LoVo (cell line): ENCODE measurements at places on chromosomes 1 and 21.

GRCh38 chr1:3736131-3736561 lies 16.1 kb upstream of the CCDC27 start:
- no peak for DNase-seq

GRCh38 chr1:2090216-2090890 lies 40.1 kb downstream of the PRKCZ start:
- no peak for DNase-seq

DNA sequence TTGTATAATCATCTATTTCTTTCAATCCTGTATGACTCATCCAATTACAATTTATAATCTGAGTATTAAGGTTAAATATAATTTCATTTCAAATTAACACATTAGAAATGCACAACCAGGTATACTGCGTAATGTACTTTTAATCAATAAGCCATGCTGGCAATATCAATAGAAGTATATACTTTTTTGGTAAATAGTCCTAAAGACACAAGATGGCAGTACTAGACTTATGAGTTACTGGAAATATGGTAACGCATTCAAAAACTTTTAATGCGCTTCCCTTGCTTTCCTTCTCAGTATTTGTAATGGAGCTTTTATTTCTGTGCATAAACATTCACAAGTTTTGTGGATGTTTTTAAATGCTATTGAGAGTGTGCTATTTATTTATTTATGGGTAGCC lies 1162.0 kb upstream of the TMPRSS15 start:
- no peak for DNase-seq

DNA sequence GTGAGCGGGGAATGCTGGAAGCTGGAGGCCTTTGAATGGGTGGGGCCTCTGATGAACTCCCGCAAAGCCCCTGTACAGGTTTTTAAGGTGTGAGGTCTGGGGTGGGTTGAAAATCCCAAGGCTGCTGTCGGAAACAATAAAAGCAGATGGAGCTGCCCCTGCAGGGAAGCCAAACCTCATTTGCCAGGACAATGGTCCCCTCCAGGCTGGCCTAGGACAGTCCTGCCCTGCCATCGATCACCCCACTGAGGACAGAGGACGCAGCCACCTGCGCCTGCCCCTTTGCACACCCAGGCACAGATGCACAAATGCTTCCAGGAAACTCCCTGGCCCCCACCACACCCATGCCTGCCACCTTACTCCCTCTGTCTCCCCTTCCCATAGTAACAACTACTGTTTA lies 4.4 kb downstream of the DRAXIN start:
- no peak for DNase-seq

DNA sequence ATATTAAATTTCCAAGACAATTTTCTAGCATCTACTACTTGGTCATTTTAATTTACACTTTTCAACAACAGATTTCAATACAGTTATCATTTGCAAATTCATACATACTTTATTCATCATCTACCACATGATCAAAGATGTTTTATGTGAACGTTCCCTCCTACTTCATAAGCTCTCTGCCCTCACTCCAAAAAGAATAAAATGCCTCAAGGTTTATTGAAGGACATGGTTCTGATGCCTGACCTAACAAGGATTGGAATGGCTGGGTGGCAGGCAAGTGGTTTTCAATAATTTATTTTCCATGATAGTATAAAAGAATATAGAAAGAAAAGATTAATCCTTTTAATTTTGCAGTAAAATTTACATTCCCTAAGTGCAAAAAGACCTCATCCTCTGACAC lies 5.4 kb downstream of the CDKN2C start:
- DNase-seq = no peak

GRCh38 chr1:233224311-233224710 lies 71.2 kb downstream of the PCNX2 start:
- DNase-seq = no peak

- no peak for DNase-seq
These were observed 155.9 kb upstream of the RUNX1 start for GRCh38 chr21:35204850-35205541.

DNA sequence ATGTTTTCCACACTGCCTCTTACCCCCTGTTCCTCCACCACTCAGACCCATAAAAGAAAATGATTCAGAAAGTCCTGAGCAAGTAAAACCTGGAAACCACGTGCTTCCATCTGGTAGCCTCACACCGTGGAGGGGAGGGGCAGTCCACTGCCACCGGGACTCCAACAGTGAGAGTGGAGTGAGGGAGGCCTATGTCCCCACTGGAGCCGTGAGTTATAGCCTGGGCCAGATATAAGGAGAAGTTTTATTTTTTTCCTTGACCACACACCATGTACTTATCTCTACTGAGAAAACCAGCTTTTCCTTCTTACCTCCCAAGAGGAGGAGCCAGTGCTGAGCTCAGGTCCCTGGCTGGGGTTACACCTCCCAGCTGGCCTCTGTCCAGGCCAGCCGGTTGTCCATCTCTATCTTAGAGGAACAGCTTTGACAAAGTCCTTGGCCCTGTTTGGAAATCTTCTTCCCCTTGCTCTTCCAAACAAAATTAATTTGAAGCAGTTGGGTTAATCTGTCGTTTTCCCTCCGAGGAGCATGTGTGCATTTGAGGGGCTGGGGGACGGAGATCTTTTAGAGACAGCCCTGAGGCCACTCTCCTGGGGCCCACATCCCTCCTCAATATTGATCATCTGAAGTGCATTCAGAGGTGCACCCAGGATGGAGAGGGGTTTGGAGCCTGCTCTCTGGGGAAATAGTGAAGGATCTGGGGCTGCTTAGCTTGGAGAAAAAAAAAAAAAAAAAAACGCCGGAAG lies 49.1 kb upstream of the SERBP1 start:
- no peak for DNase-seq

- DNase-seq = no peak
These were observed 106.5 kb downstream of the DISC1 start for GRCh38 chr1:231733063-231733462.

DNA sequence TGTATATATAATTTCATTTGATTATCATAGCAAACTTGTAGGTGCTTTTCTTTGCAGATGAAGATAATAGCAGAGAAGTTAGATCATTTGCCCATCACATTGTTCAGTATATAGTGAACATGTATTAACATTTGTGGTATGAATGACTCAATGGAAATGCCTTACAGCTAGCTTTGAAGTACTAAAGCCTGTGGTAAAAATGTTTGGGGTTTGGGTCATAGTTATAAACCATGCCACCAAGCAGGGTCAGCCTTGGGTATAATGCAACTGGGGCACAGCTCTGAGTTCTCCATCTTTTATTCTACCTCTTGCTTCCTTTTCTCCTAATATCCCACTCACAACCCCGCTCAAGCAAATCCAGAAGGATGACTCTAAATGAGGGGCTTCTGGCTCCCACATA lies 141.6 kb downstream of the KCNT2 start:
- no peak for DNase-seq

- DNase-seq = peak; percentile 31
These were observed 433.4 kb upstream of the CAMK1G start for GRCh38 chr1:209150114-209150513.

GRCh38 chr1:228906223-228906860 lies 171.1 kb downstream of the RHOU start:
- no peak for DNase-seq

GRCh38 chr1:39344394-39345154 lies 140.1 kb downstream of the MACF1 start:
- DNase-seq = no peak

GRCh38 chr21:16644685-16645084 lies 868.2 kb upstream of the CXADR start:
- DNase-seq = no peak

GRCh38 chr1:12600880-12601633 lies 17.0 kb downstream of the DHRS3 start:
- no peak for DNase-seq

GRCh38 chr1:53585129-53585528 lies 125.9 kb downstream of the DMRTB1 start:
- DNase-seq = no peak

DNA sequence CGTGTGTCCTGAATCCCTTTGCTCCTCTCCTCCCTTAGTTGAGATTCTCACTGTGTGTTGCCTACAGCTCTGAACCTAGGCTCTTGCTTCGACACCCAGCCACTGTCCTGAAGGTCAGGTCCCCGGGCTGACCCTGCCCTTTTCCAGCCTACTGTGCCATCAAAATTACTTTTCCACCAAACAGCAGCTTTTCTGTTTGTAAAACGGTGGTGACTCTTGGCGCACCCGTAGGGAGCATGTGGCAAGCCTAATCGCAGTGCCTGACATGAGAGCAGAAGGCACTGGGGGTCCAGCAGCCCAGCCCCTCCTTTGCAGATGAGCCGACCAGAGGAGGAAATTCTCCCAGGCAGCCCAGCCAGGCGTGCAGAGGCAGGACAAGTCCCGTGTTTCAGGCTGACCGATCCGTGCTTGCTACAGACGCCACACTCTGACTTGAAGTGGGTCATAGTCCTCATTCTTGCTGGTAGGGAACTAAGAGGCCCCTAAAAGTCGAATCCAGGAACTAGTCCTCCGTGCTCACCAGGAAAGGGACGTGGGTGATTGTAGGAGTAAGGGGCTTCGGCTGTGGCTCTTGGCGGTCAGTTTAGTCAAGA lies 6.8 kb downstream of the GPR137B start:
- no peak for DNase-seq

- DNase-seq = no peak
These were observed 224.6 kb upstream of the RAB4A start for GRCh38 chr1:229046251-229046853.

GRCh38 chr1:224116131-224116530 lies 2.2 kb downstream of the FBXO28 start:
- peak; percentile 84 for DNase-seq

DNA sequence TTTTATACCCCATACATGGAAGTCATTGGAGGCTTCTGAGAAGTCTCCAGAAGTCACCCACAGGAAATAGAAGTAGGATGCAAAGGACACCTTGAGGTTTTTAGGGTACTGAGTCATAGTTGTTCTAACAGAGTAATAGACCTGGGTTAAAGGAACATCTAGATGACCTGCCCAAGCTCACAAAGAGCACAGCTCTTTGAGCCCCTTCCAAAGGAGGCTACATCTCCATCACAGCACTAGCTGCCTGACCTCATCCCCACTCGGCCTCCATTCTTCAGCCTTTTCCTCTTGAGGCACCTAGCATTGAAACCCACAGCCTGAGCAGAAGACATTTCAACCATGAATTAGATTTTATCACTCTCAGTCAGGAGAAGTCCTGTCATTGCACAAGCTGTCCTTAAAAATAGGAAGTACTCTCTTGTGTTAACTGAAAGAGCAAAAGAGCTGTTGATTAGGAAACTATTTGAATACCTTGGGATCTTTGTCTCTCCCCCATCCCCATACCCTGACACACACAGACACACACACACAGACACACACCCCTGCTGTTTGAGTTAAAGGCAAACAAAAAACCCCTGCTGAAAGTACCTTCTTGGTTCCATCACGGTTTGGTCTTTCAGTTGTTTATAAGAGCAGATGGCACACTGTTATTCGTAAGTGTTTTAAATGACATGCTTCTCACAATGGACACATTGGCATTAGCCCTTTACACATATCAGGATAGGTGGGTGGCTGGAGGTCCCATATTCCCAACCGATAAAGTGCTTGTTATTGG lies 22.2 kb downstream of the MKNK1 start:
- DNase-seq = no peak

- DNase-seq = no peak
These were observed 7.4 kb downstream of the COP1 start for GRCh38 chr1:176199707-176200106.

DNA sequence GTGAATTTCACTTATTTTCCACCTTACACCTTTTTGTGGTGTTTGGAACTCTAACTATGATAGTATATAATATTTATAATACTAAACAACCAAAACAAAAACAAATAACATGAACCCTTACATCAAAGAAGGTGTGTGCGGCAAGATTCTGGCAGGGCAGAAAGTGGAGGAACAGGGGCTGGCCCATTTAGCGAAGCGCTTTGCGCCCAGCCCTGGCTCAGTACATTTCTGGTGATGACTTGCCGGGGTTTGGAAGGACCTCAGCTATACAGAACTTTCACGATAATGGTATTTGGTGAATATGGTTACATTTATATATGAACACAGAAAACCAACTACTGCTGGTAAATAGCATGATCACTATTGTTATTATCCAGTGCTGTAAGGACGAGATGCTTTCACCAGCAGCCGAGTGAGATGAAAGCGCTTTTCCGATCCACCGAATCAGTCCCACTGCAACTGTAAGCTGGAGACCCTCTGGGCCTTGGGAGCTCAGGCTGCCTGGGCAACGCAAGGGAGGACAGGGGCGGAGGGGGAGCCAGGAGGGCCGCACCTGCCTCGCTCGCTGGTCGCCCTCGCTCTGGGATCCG lies 63.9 kb downstream of the CD247 start:
- no peak for DNase-seq

GRCh38 chr1:199954699-199955098 lies 72.8 kb upstream of the NR5A2 start:
- DNase-seq = no peak

DNA sequence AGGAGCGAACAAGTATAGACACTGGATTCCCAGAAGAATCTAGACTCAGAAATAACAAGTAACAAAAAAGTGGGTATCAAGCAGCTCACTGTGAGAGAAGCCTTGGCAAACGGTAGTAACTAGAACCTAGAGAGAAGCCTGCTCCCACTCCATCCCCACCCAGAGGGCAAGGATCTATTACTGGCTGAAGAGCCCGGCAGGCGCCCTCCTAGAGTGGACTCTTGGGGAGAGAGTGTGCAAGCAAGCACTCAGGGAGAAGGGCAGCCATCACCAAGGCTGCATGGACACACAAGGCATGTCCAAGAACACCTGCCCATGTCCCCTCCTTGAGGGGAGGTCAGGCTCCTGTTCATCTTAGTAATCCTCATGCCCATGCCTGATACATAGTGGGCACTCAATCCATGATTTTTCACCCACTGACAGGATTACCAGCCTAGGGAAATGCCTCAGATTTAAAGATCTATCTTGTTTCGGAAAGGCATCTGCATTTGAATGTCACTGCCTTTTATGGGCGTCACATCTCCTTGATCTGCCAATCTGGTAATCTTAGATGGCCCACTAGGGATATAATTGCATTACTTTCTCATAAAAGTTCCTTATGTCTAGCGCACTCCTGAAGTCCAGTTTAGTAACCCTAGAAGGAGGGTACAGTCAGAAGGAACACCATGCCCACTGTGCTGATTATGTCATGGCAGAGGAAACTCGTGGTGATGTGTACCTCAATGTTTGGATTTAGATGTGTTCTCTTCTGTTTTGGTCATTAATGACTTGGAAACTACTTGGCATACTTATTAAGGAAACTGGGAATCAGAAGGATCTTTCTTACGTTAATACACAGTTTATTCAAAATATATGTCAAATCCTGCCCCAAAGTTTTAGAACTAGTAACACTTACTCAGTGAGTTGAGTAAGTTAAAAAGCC lies 14.4 kb downstream of the CNN3 start:
- DNase-seq = no peak

GRCh38 chr1:157893686-157894085 lies 52.1 kb upstream of the CD5L start:
- no peak for DNase-seq
